ENCODE measurements at places on chromosomes 5 and 9.

GRCh38 chr9:136543280-136543679, 2.6 kb downstream of the NOTCH1 start:
- no peak for DNase-seq

DNA sequence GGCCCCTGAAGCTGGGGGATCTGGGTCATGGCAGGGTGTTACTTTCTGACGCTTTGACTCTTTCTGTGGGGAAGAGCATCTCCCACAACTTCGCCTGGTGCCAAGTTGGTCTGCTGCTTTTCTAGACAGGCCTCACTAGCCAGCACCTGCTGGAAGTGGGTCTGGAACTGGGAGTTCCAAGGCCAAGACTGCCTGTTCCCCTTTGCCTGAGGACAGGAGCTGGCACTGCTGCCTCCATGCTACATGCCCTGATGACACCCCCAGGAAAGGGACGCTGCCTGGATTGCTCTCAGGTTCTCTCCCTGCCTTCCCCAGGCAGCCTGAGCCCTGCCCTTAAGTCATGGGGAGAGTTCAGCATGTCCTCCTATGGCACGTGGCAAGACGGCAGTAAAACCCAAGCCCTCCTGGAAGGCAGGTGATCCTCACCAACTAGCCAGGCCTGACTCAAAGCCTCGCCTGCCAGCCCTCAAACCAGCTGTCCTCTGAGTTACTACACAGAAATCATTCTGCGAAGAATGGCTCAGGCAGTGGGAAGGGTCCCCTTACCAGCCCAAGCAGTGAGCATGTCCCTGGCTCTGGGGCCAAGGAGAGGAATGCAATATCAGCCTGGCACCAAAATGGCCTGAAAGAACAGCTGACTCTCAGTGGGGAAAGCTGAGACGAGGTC, 35.8 kb downstream of the SEC61B start:
- no peak for DNase-seq

DNA sequence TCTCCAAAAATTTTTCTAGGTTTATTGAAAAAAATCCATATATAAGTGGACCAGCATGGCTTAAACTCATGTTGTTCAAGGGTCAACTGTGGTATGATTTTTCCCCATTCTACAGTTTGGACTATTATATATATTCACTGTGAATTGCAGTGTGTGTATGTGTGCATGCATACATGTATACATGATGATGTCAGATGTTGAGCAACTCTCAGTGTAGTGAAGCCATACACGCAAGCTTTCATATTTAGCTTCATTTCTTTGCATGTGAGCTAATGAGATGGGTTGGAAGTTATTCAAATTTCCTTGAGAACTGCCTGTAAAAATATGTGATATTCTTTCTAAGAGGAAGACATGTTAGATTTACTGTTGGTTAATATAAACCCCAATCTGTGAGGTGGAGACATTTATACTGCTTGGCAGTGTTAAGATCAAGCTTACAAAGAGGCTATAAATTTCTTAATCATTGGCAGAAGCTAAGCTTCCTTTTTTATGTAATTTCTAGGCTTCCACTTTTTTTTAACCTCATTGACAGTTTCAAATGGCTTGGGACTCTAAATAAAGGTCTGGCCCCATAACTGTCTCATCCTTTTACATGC, 134.8 kb downstream of the GABRG2 start:
- no peak for DNase-seq

DNA sequence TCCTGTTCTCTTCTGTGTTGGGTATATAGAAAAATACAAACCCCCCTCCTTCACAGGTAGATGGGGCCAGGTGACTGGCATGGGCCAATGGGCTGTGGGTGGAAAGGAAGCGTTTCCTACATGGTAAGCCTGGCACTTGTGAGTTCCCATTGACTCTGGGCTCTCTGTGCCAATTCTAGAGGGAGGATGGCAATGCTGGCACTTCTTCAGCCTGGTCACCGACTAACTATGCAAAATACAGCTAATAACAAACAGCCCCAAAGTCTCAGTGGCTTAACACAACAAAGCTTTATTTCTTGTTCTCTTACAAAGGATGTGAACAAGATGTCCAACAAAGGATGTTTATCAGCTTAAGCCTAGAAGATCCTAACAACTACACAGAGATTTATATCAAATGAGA, 258.1 kb downstream of the SYK start:
- no peak for DNase-seq

DNA sequence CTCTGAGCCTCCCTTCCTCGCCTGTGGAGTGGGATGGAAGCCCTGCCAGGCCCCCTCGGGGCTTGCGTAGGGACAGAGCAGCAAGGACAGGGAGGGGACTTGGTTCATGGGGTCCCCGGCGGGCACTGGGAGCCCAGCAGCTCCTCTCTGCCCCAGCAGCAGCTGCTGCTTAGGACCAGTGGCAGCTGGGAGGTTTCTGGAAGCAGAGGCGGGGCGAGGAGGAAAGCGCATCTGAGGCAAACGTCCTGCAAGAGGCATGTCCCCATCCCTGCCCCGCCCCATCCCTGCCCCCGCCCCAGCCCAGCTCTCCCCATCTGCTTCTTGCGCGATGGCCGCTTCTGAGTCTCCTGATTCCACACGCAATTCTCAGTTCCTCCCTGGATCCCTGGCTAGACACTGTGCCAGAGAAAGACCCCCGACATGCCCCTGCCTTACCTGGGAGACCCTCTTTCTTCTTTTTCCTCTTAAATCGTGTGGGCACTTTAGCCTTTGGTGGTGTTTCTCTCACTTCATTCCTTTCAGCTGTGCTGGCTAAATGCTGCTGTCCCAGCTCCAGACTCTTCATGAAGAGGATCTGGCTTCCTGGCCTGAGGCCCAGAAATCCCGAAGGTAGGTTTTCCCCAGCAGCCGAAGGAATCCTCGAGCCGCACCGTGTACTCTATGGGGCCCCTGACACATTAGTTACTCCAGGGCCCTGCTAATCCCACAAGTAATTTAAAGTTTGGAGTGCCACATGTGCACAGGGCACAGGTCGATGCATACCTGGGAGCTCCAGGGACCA, 4.4 kb upstream of the OR2S2 start:
- peak; percentile 68 for DNase-seq

DNA sequence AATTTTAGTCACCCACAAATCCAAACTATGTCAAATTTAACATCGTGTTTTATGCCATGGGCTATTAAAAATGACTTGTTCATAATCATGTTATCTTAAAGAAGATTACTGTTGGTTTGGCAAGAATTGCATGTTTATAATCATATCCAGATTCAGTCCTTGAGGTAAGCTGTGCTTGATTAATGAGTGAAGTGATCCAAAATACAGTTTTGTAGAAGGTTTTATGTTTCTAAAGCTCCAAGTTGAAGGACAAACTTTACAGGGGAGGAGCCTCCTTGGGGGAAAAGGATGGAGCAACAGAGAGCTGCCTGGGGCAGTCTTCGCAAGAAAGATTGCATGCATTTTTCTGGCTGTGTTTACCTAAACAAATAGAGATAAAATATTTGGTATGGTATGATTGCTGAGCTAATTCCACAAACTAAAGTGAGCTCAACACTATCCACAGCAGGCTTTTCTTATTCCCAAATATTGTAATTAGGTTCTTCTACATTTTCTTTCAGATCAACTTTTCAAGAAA, 189.5 kb upstream of the TYRP1 start:
- no peak for DNase-seq

DNA sequence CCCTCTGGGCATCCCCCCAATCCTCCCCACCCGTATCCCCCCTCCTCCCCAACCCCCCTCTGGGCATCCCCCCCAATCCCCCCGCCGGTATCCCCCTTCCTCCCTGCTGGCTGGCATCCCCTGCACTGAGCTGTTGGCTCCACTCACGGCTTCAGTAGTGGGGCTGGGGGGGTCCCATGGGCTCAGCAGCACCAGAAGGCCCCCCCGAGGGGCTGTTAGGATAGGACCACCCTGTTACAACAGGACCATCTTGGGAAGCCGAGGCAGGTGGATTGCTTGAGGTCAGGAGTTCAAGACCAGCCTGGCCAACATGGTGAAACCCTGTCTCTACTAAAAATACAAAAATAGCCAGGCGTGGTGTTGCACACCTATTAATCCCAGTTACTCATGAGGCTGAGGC, 42.4 kb downstream of the EXD3 start:
- peak; percentile 2 for DNase-seq

GRCh38 chr9:87587356-87587745, 89.7 kb downstream of the DAPK1 start:
- no peak for DNase-seq
